ENCODE measurements at places on chromosomes 2 and 18.
A peak's percentile ranks its signal among the peaks of the same experiment; 100 is the strongest.

- DNase-seq = no peak
Measured at GRCh38 chr2:43105586-43106558, 120.5 kb downstream of the ZFP36L2 start.

- DNase-seq = no peak
Measured at GRCh38 chr18:11009147-11009546, 140.2 kb downstream of the PIEZO2 start.

- DNase-seq = no peak
Measured at GRCh38 chr18:42087235-42087634, 132.2 kb downstream of the PIK3C3 start.

DNA sequence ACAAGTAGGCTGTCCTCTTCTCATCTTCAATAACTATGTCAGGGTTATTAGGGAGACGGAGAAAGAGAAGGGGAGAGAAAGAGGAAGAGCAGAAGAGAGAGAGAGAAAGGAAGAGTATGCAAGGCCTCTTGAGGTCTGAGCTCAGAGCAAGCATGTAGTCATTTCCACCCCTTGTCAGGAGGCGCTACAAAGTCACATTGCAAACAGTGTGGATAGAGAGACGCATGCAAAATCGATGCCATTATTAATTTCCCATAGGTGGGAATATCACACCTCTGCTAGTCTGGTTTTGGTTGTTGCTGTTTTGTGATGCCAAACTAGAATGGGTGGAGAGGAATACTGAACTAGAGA, 24.2 kb upstream of the SERPINE2 start:
- no peak for DNase-seq

GRCh38 chr2:88690591-88691338, 708 bp upstream of the RPIA start:
- no peak for DNase-seq

GRCh38 chr2:109173311-109174171, 44.5 kb downstream of the SH3RF3 start:
- peak; percentile 33 for DNase-seq

DNA sequence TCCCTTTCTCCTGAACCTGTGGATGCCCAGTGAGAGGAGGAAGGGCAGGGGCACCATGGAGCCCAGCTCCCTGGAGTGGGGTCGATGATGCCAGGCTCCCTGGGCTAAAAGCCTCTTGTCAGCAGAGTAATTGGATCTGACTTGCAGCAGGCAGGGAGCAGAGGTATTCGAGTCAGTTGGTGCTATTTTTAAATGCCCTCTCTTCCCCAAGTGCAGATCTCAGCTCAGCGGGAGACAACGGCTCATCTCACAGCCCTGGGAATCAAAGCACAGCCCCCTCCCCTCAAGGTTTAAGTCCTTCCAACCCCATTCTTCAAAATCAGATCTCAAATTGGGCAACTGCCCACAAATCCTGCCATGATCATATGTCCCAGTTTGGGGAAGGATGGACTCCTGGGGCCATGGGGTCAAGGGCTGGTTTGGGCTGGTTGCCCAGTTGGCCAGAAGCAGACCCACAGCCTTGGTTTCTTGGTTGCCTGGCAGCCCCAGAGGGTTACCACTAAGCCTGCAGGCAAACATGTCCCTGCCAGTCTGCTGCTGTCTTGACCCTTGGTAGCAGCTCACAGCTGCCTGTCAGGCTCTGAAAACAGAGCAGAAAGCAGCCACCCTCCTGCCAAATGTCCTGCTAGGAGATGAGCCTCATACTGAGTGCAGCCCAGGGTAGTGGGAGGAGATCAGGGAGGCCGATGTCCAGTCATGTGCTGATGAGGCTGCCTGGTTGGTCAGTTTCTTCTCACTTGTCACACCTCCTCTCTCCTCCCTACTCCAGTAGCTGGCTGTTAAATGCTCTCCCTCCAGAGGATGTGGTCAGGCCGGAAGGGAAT, 244.9 kb downstream of the LOXHD1 start:
- no peak for DNase-seq

GRCh38 chr2:141906678-141907077, 224.1 kb downstream of the LRP1B start:
- no peak for DNase-seq

DNA sequence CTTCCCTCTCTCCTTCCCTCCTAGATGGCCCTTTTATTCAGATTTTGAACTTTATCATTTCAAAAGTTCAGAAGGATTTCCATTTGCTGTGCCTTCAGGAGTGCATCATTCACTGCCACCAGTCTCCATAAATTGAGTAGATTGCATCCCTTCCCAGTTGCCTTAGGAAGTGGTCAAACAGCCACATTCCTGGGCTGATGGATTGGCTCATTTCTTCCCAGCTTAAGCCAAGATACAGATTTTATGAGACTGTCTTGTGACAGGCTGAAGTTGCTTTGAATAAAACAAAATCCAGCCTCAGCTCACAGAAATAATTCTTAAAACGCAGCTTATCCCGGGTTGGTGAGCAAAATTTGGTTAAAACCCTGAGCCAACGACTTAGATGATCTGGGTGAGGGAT, 9.8 kb downstream of the NRP2 start:
- no peak for DNase-seq

GRCh38 chr2:120579916-120580685, 155.6 kb upstream of the GLI2 start:
- DNase-seq = no peak

- no peak for DNase-seq
Measured at GRCh38 chr18:26702086-26702485, 153.7 kb upstream of the KCTD1 start.

DNA sequence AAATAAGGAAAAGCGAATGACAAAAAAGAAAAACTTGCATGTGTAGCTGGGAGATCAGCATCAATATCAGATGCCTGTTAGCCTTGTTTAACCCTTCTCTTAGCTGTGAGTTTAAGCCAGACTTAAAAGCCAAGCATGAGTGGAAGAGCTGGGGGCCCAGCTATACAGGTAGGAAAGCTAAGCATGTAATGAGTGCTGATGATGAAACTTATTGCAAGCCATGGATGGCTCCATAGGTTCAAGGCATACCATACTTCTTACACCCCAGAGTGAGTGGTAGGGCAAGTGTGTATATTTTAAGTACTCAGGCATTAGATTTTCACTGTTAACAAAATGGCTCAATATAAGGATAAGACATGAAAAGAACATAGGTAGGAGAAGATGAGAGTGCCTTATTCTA, 28.0 kb downstream of the RBBP8 start:
- no peak for DNase-seq

DNA sequence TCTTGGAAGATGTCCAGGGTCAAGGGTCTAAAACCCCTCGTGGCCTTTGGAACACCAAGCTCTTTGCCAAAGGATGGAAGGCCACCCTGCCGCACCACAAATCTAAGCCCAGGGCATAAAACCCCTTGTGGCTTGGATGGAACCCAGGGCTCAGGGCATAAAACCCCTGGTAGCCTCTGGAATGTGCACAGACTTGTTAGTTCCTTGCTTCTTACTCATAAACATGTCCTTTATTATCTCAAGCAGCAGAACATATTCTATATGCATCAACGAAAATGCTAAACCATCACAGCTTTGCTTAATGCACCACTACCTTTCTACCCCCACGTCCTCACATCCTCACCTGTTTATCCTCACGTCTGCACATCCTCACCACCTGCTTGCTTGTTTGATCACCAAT, 998.0 kb downstream of the DSC3 start:
- DNase-seq = no peak

GRCh38 chr18:31275722-31276463, 42.1 kb upstream of the DSG1 start:
- no peak for DNase-seq

- DNase-seq = no peak
Measured at GRCh38 chr2:111028720-111029119, 92.0 kb upstream of the BCL2L11 start.

DNA sequence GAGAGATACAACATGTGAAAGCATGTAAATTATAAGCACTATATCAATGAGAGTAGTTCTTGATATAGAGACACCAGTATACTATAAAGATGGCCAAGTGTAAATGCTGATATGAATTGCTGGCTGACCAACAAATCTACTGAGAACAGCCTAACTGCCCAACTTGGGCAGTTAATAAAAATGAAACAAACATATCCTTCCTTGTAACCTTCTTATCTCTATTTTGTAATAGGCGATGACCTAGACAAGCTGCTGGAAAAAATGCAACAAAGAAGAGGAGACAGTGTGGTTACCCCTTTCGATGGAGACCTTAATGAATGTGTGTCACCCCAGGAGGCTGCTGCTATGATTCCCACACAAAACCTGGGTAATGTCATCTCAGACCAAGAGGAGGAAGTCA, 148.7 kb downstream of the ESCO1 start:
- no peak for DNase-seq

GRCh38 chr2:119536707-119537106, 7.5 kb upstream of the CFAP221 start:
- no peak for DNase-seq

GRCh38 chr18:46601141-46601805, 55.7 kb downstream of the LOXHD1 start:
- no peak for DNase-seq

GRCh38 chr18:22385718-22386117, 32.0 kb downstream of the CTAGE1 start:
- DNase-seq = no peak

GRCh38 chr18:28735731-28736130, 558.8 kb upstream of the CDH2 start:
- peak; percentile 74 for DNase-seq

DNA sequence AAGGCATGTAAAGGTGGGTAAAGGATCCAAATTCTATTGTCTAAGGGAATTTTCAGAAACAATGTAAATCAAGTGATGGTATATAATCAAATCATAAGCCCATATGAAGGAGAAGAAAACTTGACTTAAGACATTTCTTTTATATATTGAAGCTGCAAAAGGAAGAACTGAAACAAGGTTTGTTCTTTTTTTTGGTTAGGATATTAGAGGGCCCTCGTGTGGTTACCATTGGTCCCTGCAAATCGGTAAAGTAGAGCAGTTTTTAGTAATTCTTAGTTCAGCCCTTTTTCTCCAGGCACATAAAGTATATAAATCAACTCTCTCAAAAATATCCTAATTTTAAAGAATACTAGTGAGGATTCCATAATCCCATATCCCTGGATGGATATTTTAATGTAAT, 105.6 kb upstream of the STK17B start:
- DNase-seq = no peak

- no peak for DNase-seq
Measured at GRCh38 chr2:100799686-100800085, 20.3 kb upstream of the NPAS2 start.

DNA sequence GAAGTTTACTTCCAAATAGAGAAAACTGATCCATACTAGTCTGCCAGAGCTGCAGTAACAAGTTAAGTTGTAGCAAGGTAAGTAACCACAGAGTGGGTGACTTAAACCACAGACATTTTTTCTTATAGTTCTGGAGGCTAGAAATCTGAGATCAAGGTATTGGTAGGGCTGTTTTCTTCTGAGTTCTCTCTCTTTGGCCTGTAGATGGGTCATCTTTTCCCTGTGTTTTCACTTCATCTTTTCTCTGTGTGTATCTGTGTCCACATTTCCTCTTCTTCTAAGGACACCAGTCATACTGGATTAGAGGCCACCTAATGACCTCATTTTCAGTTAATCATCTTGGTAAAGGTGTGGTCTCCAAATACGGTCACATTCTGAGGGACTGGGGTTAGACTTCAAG, 142.9 kb upstream of the MEX3C start:
- no peak for DNase-seq

DNA sequence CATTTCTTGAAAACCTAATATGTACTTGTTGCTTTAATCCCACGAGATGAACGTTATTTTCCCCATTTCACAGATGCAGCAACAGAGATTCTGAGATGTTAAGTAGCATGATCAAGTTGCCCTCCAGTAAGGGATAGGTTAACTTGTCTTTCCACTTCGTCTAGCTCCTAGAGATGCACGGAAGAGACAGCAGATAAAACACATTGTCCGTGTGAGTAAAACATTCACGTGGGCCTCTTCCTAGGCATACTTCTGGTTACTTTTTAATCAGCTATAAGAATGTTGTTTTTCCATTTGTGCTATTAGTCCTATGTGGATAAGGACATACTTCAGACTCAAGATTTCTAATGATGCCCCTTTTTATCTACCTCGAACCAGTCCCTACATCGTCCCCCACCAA, 1.2 kb upstream of the ARHGAP28 start:
- no peak for DNase-seq

DNA sequence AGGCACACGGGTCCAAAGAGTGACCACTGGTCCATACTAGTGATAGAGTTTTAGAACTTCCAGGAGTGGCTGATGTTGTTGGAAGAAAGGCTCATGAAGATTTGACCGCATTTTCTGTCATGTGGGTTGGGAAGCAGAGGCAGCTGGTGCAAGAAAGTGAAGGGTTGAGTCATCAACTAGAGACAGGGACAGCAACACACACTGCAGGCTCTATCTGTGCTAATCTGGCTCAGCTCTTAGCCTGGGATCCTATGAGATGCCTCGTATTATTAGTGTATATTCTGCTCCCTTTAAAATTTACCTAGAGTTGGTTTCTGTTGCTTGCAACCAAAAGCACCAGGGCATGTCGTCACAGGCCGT, 2.5 kb upstream of the SH3RF3 start:
- DNase-seq = peak; percentile 19

DNA sequence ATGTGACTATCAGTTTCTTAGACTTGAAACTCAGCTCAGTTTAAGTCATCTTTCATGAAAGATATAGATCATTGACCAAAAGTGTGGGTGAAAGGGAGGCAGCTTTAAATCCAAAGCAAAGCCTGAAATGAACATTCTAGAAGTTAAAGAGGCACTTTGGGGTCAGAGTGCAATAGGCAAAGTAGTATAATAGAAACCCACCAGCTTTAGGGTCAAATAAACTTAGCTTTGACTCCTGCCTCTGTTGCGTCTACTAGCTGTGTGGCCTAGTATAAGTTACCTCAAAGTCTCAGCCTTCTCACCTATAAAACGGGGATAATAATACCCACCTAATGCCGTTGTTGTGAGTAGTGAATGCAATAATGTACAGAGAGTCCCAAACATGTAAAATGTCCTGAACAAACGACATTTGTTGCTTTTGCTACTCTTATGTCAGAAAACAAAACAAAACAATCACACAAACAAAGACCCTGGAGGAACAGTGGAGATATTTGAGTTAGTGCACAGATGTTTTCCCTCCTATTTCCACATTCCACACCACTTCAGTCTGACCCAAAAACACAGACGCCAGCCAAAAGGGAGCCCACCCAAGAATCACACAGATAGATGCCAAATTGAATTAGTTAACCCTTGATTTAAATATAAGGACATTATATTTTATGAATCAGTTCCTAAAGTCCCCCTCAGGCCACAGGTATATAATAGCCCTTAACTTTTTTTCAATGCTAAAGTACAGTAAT, 657.0 kb downstream of the ARHGAP15 start:
- no peak for DNase-seq

GRCh38 chr2:155169317-155169716, 470.8 kb downstream of the KCNJ3 start:
- no peak for DNase-seq

DNA sequence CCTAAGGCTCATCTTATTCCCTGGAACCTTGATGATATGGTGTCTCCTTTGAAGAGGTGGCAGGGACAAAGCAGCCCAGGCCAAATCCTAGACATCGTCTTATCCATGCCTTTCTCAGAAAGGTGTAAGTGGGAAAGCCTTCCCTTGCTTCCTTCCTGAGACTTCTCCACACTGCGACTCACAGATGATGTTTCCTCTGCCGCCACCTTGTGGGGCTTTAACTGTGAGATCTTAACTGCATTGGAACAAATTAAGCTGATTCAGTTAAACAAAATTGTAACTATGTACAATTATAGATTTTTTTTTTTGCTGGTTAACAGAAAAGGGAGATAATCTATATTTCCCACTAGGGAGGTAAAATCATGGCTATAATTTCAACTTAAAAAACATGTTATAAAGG, 10.0 kb upstream of the GCA start:
- DNase-seq = peak; percentile 5

All from amniotic stem cell (primary cell).